ENCODE measurements at places on chromosomes 11 and 22. TPM values are rescaled to one million over a fixed set of nuclear protein-coding genes. Genes with fewer than 3 reads are reported as not detected.

DNA sequence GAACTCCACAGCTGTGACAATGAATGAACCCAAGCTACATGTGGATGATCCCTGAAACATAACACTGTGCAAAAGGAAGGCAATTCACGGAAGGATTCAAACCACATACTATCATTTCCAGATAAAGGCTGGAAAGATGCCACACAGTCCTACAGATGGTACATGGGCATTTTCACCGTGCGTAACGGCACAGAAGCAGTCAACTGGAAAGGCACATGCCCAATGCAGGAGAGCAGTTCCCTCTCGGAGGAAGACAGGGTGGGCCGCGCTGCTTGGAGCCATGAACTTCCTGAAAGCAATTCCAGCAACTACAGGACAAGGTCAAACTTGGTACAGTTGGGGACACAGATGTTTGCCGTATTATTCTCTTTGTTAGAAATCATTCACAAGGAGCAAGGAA lies 103.7 kb downstream of the SHANK2 start:
- no peak overlapping the region for H3K4me3 ChIP-seq
- DNase-seq = no peak
- no peaks in the 10 kb centered on the region for H3K36me3 ChIP-seq
- H3K27me3 ChIP-seq = peaks cover 21% of the 10 kb centered on the region
- no peaks in the 10 kb centered on the region for H3K4me1 ChIP-seq

Gene WNT11
- 0.16 TPM for total RNA-seq

DNA sequence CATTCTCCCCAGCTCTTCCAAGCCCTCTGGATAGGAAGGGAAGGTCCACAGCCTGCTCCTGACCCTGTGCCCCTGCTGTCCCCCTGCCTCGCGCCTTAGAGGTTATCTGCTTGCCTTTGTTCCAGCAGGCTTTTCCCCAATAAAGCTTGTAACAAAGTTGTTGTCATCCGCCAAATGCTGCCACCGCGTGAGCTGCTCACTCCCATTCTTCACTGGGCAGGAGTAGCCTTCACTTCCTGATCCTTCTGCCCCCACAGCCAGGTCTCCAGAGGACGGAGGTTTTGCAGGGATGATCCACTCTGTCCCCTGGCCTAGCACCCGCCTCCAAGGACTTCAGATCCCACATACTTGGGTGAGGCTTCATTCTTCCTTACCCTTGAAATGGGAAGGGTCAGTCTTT lies 94.0 kb upstream of the RASSF10 start:
- H3K27ac ChIP-seq = no peak overlapping the region
- H3K4me1 ChIP-seq = no peaks in the 10 kb centered on the region
- no peaks in the 10 kb centered on the region for H3K36me3 ChIP-seq
- no peaks in the 10 kb centered on the region for H3K27me3 ChIP-seq
- no peak for DNase-seq
- H3K4me3 ChIP-seq = no peak overlapping the region

- H3K4me1 ChIP-seq = peaks cover 32% of the 10 kb centered on the region
- H3K27me3 ChIP-seq = peaks cover 32% of the 10 kb centered on the region
- DNase-seq = no peak
- no peak overlapping the region for H3K27ac ChIP-seq
- H3K4me3 ChIP-seq = peak overlapping the region; percentile 87
- H3K36me3 ChIP-seq = no peaks in the 10 kb centered on the region
These were observed 3.0 kb downstream of the NCR3LG1 start for GRCh38 chr11:17354601-17354991.

GRCh38 chr22:37672920-37673455 lies 2.4 kb upstream of the LGALS1 start:
- no peak overlapping the region for H3K4me3 ChIP-seq
- no peak for DNase-seq
- H3K36me3 ChIP-seq = peaks cover 6% of the 10 kb centered on the region

GRCh38 chr11:120564573-120565311 lies 53.2 kb downstream of the GRIK4 start:
- no peaks in the 10 kb centered on the region for H3K36me3 ChIP-seq
- peaks cover 11% of the 10 kb centered on the region for H3K4me1 ChIP-seq
- DNase-seq = peak; percentile 57
- H3K4me3 ChIP-seq = peak overlapping the region; percentile 38
- no peak overlapping the region for H3K27ac ChIP-seq

GRCh38 chr11:121351083-121351630 lies 58.6 kb downstream of the SC5D start:
- no peaks in the 10 kb centered on the region for H3K36me3 ChIP-seq
- peaks cover 3% of the 10 kb centered on the region for H3K27me3 ChIP-seq
- no peak overlapping the region for H3K27ac ChIP-seq
- H3K4me3 ChIP-seq = no peak overlapping the region
- peaks cover 2% of the 10 kb centered on the region for H3K4me1 ChIP-seq
- DNase-seq = no peak

DNA sequence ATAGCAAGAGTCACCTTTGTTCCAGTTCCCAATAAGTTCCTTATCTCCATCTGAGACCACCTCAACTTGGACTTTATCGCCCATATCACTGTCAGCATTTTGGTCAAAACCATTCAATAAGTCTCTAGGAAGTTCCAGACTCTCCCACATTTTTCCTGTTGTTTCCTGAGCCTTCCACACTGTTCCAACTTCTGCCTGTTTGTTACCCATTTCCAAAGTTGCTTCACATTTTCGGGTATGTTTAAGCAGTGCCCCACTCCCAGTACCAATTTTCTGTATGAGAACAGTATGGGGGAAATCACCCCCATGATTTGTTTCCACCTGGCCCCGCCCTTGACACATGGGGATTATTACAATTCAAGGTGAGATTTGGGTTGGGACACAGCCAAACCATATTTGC lies 26.7 kb downstream of the BCL2L13 start:
- H3K27ac ChIP-seq = no peak overlapping the region
- peaks cover 12% of the 10 kb centered on the region for H3K4me1 ChIP-seq
- DNase-seq = no peak
- H3K27me3 ChIP-seq = no peaks in the 10 kb centered on the region
- H3K36me3 ChIP-seq = peaks cover 58% of the 10 kb centered on the region

DNA sequence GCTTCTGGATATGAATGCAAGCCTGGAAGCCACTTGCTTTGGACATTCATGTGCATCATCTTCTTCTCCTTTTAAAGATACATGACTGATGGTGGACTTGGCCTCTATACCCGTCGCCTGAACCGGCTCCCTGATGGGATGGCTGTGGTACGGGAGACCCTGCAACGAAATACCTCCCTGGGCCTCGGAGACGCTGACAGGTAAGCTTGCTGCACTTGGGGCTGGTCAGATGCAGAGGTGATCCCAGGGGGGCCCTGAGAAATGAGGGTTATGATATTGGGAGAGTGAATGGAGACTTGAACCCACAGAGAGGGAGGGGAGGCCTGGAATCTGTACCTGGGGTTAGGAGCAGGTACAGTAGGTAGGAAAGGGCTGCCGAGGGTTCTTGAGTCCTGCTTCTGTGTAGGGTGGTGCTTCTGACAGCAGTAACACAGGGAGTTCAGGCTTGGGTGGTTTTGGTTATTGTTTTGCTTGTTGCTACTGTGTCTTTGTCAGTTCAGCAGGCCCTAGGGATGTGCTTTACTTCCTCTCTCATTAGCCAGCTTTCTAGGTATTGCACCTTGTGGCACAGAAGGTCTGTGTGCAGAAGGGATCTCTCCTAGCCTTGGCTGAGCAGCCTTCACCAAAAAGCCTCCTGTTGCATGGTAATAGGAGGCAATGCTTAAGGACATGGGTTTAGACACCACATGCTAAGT lies 176.1 kb downstream of the DBX1 start:
- H3K36me3 ChIP-seq = no peaks in the 10 kb centered on the region
- no peak for DNase-seq
- H3K27me3 ChIP-seq = peaks cover 29% of the 10 kb centered on the region
- peaks cover 19% of the 10 kb centered on the region for H3K4me1 ChIP-seq

- H3K36me3 ChIP-seq = no peaks in the 10 kb centered on the region
- peaks cover 45% of the 10 kb centered on the region for H3K27me3 ChIP-seq
- H3K4me3 ChIP-seq = no peak overlapping the region
- H3K4me1 ChIP-seq = peaks cover 13% of the 10 kb centered on the region
- H3K27ac ChIP-seq = no peak overlapping the region
These were observed 59.7 kb upstream of the RASD2 start for GRCh38 chr22:35480627-35481550.

GRCh38 chr22:43100225-43100624 lies 10.3 kb upstream of the BIK start:
- no peaks in the 10 kb centered on the region for H3K36me3 ChIP-seq
- no peaks in the 10 kb centered on the region for H3K4me1 ChIP-seq
- H3K4me3 ChIP-seq = no peak overlapping the region
- H3K27ac ChIP-seq = no peak overlapping the region

Gene NXPE1
- total RNA-seq = not detected

DNA sequence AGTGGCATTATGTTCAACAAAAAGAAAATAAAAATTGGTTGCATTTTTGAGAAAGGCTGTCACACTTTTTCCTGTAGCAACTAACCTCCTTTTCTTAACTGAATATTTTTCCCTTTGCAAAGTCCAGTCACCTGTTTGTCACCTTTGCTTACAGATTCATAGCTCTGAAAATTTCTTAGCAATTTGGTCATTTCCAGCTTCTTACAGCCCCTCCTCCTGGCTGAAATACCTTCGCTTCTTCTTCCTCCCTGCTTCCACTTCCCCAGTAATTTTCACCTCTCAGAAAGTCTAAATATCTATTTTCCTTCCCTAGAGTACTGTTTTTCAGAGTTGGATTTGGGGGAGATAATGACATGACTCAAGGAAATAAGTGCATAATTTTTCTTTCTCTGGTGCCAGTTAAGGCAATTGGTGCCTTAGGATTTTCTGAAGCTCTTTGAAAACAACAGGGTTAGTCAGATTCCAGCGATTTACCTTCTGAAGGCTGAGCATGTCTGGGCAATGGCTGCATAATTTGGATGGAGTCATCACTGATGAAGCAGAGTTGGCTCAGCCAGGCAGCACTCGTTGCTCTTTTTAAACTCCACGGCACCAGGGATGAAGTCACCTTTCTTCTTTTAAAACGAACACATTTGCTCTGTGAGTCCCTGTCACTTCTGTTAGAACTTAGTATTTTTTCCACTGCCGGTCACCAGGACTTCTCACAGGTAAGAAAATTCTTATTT lies 62.1 kb upstream of the AMOTL1 start:
- no peaks in the 10 kb centered on the region for H3K4me1 ChIP-seq
- no peak overlapping the region for H3K27ac ChIP-seq
- DNase-seq = no peak
- no peaks in the 10 kb centered on the region for H3K36me3 ChIP-seq
- H3K4me3 ChIP-seq = no peak overlapping the region

- H3K36me3 ChIP-seq = no peaks in the 10 kb centered on the region
- peaks cover 30% of the 10 kb centered on the region for H3K4me1 ChIP-seq
- no peak for DNase-seq
- peaks cover 38% of the 10 kb centered on the region for H3K27me3 ChIP-seq
- H3K4me3 ChIP-seq = peak overlapping the region; percentile 75
These were observed 133.0 kb upstream of the C11orf58 start for GRCh38 chr11:16605389-16605893.

DNA sequence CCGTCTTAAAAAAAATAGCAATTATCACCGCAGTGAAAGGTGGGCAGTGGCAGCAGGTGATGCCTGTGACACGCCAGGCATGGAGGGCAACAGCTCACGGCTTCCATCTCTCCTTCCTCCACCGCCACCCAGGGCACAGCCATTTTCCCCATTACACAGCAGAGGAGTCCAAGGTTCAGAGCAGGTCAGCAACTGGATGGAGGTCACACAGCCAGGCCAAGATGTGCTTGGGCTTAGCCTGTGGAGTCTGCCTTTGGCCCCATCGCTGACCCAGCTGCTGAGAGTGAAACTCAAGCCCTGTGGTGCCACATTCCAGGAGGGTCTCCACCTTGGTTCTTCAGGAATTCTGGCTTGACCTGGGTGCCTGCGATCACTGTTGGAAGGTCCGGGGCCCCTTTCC lies 411.1 kb downstream of the SHANK2 start:
- no peaks in the 10 kb centered on the region for H3K36me3 ChIP-seq
- no peaks in the 10 kb centered on the region for H3K4me1 ChIP-seq
- H3K4me3 ChIP-seq = no peak overlapping the region
- no peak for DNase-seq

Gene CCDC15
- 0.51 TPM for total RNA-seq

DNA sequence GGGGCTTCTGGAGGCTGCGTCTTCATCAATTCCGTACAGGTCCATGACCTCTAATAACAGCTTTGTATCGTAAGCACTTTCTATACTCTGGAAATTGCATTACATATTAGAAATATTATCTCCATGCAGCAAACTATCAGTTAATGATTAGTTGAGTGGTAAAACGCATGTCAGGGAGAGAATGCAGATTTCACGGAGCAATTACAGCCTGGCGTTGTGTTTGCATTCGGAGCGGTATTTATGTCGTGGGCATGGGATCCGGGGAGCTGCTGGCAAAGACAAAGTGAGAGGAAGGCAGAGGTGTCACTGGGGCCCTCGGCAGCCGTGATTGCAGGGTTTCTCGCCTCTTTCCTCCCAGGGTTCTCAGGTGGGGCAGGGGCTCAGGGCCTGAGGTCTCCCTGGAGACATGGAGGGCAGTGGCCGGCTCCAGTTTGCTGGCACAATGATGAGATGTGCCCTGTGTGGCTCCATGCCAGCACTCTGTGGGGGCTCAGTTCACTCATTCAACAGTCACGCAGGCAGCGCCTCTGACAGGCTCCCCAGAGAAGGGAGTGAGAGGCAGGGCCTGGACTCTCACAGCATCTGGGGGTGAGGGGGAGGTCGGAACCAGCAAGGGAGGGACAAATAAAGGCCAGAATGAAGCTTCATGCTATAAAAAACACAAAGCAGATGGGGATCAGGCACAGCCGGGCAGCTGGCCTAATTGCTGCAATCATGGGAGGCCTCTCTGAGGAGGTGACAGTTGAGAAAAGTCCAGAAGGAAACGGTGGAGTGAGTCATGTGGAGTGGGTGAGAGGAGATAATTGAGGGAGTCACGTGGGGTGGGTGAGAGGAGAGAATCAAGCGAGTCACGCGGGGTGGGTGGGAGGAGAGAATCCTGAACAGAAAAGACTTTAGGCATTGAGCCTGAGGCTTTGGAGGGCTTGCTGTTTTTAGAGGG lies 1002.7 kb downstream of the BRD1 start:
- no peak overlapping the region for H3K27ac ChIP-seq
- H3K4me3 ChIP-seq = no peak overlapping the region
- H3K36me3 ChIP-seq = no peaks in the 10 kb centered on the region

DNA sequence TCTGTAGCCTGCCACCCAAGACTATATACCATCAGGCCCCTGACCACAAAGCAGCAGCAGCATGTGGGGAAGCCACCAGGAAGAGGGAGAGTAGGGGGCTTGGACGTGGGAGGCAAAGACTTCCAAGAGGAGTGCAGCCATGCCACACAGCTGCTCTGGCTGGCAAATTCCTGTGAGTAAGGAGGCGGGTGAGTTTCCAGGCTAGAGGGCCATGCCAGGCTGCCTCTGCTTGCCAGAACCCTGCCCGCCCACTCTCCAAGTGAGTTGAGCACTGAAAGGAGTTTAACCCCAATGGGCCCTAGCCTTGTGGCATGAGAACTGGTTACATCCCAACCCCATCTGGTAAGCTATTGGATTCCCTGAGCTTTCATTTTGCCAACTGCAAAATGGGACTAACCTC lies 4.7 kb upstream of the DGAT2 start:
- no peaks in the 10 kb centered on the region for H3K27me3 ChIP-seq
- H3K36me3 ChIP-seq = no peaks in the 10 kb centered on the region
- no peak overlapping the region for H3K4me3 ChIP-seq
- DNase-seq = no peak
- H3K27ac ChIP-seq = no peak overlapping the region

GRCh38 chr22:48393041-48393370 lies 1434.7 kb downstream of the BRD1 start:
- no peaks in the 10 kb centered on the region for H3K36me3 ChIP-seq
- peaks cover 5% of the 10 kb centered on the region for H3K27me3 ChIP-seq
- no peaks in the 10 kb centered on the region for H3K4me1 ChIP-seq
- H3K4me3 ChIP-seq = no peak overlapping the region

Data from activated B cell treated with CpG ODN at 0.5 μM for 24 hours (primary cell).